Stimulated activated CD8-positive, alpha-beta memory T cell treated with anti-CD3 and anti-CD28 coated beads, Interleukin-4, amount 100 ng/mL, for 1 hour (primary cell): ENCODE measurements at places on chromosomes 2 and 18.

GRCh38 chr2:173588931-173589369 is 234.3 kb downstream of the CDCA7 start:
- no peak for DNase-seq

DNA sequence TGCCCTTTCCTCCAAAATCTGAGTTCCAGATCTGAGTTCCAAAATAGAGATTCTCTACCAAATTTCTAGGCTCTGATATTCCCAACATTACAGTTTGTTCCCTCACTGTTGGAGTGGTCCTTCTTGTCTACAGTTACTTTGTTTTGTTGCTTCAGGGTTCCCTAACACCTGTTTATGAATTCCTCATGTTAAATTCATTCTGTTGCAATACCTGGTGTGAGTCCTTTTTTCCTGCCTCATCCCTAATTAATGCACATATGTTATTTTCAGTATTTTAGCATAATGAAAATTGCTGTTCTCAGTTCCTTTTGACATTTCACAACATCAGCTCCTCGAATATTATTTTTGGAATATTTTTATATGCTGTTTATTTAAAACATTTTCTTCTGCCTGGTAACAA is 16.2 kb downstream of the SERPINB13 start:
- DNase-seq = no peak

DNA sequence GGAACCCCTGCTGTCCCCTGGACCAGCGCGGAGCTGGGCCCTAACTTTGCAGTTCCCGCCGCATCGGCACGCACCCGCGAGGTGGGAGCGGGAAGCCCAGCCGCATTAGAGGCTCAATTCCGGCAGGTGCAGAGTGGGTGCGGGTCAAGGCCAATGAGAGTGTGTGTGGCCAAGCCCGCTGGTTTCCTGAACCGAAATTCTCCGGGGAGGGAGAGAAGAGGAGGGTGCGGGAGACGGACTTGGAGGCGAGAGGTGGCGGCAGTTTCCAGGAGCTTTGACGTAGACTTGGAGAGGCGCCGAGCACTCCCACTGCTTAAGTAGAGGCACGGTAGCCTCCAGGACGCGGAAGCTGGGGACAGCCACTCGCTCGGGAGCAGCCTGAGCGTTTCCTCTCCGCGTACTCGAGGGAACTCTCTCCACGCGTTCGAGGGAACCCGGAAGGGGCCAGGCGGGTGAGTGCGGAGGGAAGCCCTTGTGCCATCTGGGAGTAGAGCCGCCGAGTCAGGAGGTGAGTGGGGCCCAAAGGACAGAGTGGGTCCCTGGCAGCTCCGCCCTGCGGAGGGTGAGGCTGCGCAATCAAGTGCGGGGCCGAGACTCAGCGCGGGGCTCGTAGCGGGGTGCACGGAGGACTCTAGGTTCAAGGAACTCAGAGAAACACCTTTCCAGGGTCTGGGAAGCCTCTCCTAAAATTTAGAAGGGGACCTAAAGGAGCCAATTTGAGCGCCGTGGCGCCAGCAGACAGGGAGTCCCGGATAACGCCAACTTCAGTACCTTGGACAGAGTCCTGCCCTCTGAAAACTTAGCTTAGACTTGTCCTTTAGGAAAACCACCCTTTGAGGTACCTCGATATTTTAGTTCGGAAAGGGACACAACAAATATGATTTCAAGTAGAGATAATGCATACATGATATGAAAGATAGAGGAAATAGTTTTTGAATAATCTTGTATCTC is at the start of gene FAM237A:
TSS of gene FAM237A (plus strand) at position 413 of the 951 bp plus-strand sequence. CDS start 1,750 bp downstream, outside the sequence.
- no peak for DNase-seq

DNA sequence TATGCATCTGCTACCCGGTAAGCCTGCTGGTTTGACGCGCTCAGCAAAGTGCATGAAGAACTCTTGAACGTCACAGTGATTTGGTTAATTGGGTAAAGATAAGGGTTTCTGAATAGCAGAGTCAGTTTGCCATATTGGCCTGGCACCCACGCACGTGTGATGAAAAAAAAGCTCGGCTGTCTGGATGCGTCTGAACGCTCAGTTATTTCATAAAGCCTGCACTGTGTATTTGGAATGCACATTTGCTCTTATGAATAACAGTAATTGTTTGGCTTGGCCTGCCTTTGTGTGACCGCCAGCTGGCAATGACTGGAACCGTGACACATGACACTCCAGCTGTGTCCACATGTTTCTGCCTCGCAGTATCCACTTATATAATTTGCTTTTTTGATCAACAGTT is 129.2 kb upstream of the MEIS1 start:
- DNase-seq = no peak

GRCh38 chr2:85132834-85133637 is at the start of gene TCF7L1:
Gene TCF7L1, plus strand, starts transcription at chr2:85133392. Its CDS starts 293 bp downstream, at chr2:85133685.
- DNase-seq = no peak

DNA sequence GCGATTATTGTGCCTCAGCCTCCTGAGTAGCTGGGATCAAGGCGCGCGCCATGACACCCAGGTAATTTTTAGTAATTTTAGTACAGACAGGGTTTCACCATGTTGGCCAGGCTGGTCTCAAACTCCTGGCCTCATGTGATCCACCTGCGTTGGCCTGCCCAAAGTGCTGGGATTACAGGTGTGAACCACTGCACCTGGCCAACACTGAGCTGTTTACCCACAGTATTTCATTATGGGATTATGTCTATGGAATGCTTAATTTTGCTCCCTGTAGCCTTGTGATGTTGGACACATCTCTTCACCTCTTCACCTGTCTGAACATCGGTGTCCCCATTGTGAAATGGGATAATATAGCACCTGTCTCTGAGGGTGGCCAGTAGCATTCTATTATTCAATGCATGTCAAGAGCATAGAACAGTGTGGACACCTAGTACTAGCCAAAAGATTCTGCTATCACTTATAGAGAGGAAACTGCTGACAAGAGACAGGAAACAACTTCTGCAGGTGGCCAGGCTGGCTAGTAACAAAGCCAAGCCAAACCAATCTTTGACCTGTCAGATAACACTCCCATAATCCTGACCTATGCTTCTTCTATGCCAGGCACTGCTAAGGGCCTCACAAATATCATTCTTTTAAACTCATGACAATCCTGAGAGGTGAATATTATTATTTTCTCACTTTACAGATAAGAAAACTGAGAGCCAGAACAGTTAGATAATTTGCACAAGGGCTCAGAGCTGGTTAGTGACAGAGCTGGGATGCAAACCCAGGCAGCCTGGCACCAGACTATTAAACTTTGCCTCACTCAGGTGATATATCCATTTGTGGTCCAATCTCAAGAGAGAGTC is 29.4 kb upstream of the REEP1 start:
- no peak for DNase-seq

- no peak for DNase-seq
These were observed 758 bp downstream of the RIF1 start for GRCh38 chr2:151410485-151410834.
